Inflammatory macrophage treated with lipopolysaccharide for 4 hours (primary cell): ENCODE measurements at places on chromosomes 6 and 20.
A peak's percentile ranks its signal among the peaks of the same experiment; 100 is the strongest.

- no peak for DNase-seq
Measured at GRCh38 chr6:142530566-142530965, 228.8 kb downstream of the ADGRG6 start.

- no peak for DNase-seq
Measured at GRCh38 chr6:80541886-80542285, 435.4 kb downstream of the BCKDHB start.

- DNase-seq: peak; percentile 54
Measured at GRCh38 chr20:38169636-38170193, 4.6 kb upstream of the TGM2 start.

GRCh38 chr6:3965071-3965718, 113.7 kb downstream of the FAM217A start:
- no peak for DNase-seq

DNA sequence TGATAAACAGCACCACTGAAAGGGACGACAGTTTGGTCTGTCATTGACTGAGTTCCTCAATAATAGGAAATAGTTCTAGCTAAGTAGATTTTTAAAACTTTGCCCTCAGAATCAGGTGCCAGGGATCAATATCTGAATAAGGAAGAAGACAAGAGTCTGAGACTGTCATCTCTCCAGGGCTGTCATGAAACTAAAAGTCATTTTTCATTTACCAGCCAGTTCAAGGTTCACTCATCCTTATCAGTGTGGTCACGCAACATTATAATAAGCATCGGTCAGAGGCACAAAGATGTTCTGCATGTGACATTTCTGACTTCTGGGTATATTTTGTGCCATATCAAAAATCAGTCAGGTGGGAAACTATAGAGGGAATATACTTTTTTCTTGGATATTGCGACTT, 52.5 kb upstream of the E2F3 start:
- no peak for DNase-seq

DNA sequence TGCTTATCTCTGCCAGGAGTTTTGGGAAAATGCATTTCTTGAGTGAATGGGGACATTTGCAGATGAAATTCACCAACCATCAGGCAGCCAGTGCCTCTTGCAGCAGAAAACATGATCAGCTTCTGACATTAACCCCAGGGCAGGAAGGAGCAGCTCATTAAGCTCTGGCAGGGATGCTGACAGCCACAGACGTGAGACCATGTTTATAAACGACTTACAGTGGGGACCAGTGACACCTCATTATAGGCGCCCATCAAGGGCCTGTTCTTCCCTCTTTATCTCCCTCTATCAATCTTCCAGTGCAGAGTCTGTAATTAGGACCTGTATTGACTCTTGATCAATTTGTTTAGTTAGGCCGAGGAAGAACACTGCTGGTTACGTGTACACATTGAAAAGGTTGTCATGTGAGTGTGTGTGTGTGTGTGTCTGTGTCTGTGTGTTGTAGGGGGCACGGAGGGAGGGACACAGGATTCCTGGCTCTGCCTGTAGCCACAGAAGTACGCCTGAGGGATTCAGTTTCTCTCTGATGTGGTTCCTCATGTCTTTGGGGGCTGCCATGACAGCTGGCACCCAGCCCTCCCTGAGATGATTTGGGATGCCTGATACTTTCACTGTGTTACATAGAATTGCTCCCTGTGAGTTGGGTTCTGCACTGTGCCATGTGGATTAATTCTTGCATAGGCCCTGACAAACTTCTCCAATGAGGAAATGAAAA, 428.4 kb upstream of the CHD6 start:
- DNase-seq: no peak

- no peak for DNase-seq
Measured at GRCh38 chr6:53983301-53983700, 127.9 kb upstream of the MLIP start.

DNA sequence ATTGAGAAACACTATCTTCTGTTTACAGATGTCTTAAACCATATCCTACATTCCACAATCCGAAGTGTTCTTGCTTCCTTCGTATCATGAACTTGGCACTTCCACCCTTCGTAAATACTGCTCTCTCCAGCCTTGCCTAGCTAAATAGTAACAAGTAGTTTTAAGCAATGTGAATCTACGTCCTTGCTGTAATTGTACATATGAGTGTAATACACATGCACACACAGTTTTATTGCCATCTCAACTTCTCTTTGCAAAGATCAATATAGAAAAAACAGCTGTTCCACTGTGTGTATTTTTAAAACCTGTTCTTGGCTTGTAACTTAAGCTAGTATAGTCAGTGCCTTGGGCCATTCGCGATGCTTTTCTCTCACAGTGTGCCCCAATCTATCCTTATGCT, 1524.7 kb downstream of the GRIK2 start:
- DNase-seq: no peak

DNA sequence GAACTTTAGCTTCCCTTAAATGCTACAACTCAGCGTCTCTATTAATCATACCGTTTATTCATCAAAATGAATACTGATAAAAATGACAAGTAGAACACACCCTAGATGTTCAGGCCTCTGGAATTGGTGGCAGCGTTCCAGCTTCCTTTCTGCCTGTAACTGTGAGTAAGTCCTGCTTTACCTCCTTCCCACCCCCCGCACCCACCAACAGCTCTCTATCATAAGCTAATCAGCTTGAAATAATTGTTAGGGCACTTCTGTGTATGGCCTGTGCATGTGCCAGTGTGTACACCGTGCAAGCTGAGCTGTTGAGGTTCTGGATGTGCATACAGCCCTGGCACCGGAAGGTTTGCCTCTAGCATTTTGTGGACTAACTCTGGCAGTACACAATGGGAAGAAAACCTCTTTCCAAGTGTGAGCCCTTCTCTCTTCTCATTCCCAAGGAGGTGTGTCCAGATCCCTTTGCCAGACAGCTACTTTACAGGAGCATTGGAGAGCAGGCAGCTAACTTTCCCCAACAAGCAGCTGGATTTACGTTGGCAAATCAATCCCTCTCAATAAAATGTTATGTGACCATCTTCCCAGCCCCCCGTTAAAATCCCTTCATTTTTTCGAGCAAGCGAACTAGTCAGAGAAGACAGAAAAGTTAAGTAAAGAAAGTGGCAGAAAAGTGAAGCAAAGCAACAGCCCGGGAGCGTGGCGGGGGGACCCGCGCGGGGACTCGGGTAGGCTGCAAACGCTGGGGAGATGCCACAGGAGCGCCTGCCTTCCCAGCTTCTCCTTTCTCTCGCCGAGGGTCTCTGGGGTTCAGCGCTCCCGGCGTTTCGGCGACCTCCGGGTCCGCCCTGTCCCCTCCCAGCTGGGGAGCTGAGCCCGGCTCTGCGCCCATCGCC, 803 bp upstream of the ADGRG6 start:
- DNase-seq: no peak

DNA sequence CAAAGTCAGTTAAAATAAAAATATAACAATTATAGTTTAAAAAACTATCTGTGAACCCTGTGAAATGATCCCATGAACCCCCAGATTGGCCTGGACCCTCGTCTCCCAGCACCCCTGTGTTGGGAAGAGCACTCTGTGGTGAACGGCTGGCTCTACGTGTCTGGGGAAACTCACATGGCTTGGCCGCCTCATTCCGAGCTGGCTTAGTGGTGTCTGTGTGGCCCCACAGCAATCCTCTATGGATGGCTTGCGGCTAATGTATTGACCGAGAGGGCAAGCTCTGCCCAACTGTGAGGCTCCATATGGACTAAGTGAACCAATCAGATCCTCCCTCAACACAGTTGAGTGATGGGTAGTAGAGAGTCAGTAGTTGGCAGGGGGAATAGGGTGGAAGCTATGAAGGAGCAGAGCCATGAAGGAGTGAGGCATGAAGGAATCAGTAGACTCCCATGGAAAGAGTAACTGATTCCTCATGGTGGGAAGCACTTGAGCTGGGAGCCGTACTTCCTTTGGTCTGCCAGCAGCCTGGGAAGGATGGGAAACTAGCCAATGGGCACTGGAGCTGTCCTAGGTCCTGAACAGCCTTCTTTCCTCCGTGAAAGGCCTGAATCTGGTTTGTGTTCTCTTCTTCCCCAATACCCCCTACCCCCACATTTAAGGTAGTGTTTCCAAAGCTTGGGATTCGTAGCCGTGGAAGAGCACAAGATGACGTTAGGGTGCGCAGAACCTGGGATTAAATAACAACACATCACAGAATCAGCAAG, 21.6 kb upstream of the ZNF831 start:
- DNase-seq: no peak

DNA sequence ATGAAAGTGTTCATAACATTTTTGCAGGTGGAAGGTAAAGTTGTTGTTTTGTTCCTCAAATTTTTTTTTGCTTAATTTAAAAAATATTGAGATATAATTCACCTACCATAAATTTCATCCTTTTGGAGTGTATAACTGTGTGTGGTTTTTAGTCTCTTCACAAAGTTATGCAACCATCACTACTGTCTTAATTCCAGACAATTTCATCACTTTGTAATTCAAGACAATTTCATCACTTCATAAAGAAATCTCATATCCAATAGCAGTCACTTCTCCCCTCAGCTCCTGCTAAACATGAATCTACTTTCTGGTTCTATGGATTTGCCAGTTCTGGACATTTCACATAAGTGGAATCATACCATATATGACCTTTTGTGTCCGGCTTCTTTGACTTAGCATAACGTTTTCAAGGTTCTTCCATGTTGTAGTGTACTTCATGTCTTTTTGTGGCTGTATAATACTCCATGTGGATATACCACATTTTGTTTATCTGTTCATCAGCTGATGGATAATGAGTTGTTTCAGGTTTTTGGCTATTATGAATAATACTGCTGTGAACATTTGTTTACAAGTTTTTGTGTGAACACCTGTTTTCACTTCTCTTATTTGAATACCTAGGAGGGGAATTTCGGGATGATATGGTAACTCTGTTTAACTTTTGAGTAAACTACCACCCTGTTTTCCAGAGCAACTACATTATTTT, 18.8 kb downstream of the ZFAND3 start:
- peak; percentile 76 for DNase-seq

DNA sequence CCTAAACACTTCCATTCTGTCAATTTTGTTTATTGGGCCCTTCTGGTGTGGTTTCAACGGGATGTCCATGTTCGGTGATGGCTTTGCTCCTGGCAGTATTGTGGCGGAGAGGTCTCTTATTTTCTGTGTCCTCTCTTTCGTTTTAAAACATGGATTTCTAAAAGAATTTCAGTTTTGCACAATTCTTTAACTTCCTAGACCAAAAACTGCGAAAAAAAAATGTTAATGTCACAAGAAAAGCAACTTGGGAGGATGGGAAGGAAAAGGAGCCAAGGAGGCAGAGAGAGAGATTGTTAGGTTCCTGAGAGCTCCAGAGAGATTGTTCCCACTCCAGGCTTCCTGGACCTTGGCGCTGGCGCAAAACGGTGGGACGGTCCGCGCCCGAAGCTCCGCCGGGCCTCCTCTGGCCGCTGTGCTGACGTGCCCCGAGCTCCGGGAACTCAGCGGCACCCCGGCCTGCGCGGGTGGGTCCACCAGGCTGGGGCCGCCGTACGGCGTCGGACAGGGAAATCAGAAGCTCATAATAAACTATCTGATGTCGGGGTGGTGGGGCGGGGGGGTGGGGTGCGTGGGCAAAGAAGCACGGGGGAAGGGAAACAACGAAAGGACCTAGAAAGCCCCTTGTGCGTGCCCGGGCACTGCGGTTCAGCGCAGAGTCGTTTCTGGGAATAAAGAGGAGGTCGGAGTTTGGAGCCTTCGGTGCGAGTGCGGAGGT, 951 bp upstream of the OLIG3 start:
- DNase-seq: no peak

- DNase-seq: peak; percentile 9
Measured at GRCh38 chr20:51237278-51237677, 214.4 kb upstream of the KCNG1 start.

- no peak for DNase-seq
Measured at GRCh38 chr6:84776392-84776791, 12.0 kb upstream of the TBX18 start.

DNA sequence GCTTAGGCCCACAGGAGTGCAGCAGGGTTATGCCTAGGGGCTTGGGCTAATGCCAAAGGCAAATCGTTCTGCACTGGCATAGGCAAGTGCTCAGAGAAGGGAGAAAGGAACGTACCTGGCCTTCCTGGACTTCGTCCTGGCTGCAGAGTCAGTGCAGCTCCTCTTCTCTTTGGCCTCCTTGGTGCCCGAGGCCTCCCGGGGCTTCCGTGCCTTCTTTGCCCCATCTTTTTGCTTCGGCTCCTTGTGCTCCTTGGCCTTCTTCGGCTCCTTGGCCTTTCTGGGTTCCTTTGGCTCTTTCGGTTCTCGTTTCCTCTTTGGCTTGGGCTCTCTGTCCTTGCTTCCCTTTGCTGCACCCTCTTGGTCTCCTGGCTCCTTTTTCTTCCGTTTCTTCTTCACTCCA, 85.2 kb downstream of the CHD6 start:
- no peak for DNase-seq

DNA sequence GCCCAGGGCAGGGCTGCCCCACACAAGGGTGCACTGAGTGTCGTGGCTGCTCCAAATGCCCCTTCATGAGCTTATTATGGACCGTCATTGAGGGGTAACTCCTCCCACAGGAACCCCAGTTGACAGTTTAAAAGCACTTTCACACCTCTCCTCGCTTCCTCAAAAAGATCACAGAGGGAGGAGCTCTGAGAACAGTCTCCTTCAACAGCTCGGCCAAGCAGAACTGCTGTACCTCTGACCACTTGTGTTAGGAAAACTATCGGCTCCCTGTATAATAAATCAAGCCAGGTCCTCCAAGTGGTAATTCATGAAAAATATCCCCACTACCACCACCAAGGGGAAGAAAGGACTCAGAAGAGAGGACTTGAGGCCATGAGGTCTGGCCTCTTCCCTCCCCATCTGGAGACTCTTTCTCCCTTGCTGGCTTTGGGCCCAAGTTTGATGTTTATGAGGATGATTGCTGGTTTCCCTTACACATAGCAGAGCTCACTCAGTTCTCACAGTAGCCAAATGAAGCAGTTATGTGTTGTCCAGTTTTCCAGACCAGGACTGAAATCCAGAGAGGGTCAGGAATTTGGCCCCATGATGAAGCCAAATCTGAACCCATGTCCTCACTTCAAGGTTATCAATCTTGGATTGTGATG, 8.7 kb downstream of the SNX21 start:
- peak; percentile 39 for DNase-seq

DNA sequence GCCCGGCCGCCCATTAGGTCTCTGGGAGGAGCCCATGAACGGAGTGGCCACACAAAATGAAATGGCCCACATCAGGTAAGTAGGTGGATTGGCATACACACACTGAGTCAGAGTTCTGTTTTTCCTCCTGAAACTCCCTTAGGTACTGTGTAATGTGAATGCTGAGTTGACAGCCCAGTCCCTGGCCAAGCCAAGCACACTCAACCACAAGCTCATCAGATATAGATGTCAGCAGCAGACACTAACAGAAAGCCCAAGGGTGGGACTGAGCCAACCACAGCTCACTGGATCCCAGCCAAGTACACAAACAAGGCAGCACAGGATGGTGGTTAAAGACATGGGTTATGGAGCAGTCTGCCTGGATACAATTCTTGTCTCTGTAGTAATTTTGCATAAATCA, 403.4 kb downstream of the GJA1 start:
- no peak for DNase-seq

DNA sequence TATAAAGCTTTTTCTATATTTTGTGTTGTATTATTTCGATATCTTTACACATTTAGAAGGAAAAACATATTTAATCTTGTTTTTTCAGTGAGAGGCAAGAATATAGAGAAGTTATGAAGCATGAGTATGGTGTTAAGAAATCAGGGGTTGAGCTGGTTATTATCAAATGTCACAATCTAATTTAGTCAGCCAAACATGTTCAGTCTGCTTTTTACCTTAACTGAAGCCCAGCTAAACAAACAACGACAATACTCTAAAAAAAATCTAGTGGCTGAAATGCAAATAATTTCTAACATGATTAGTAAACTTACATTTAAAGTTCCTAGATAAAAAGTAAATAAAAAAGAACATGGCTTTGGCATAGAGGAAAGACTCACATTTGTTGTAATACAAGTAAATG, 433.8 kb upstream of the NRSN1 start:
- no peak for DNase-seq
